ENCODE measurements at places on chromosomes 13 and 19. TPM values are rescaled to one million over a fixed set of nuclear protein-coding genes. Genes with fewer than 3 reads are reported as not detected.

DNA sequence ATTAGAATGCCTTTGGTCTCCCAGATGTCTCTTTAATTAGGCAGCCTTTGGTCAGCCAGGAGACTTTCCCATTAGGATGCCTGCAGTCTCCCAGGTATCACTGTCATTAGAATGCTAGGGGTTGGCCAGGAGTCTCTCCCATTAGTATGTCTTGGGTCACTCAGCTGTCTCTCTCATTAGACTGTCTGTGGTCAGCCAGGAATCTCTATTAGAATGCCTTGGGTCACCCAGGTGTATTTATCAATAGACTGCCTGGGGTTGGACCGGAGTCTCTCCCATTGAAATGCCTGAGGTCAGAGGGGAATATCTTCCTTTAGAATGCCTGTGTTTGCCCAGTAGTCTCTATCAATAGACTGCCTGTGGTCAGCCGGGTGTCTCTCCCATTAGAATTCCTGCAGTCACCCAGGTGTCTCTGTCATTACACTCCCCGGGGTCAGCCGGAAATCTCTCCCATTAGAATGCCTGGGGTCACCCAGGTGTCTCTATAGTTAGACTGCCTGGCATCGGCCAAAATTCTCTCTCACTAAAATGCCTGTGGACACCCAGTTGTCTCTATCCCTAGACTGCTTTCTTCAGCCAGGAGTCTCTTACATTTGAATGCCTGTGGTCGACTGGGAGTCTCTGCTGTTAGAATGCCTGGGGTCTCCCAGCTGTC is 1460.3 kb downstream of the UQCRFS1 start:
- no peak for DNase-seq

DNA sequence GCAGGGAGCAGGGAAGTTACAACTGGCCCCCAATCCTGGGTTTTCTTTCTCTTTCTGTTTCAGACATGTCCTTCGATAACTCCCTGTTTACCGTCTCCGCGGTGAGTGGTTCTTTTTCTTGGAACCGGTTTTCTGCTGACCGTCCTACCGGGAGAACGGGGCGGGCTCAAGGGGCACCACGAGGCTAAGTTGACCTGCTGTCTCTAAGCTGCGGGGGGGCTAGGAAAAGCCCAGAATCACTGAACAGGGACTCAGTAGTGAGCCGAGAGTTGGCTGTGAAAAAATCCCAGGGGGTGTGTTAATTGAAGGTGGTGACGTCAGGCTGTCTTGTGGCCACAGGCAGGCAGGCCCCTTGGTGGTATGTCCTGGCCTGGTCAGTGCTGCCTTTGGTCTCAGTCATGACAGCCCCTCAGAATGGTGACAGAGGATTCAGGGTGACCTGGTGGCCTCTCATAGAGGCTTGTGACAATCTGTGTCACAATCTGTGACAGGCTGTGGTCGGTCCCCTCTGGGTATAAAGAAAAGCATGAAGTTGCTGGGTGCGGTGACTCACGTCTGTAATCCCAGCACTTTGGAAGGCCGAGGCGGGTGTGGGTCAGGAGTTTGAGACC is 8.1 kb upstream of the CARM1 start:
- DNase-seq: no peak

DNA sequence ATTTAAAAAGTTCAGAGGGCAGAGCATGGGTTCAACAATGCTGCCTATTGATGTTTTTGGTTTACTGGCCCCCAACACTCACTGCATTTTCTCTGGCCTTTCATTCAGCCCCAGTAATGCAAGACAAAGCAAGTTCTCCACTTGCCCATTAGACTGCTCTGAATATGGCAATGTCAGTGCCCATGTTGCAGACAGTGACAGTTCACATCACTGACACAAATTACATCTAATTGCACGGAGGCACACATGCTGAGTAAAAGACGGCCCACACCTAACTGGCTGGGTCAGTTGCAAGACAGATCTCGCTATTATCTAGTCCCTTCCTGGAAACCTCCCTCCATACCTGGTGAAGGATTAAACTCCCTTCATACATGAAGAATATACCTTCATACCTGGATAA is 54.0 kb downstream of the ENOX1 start:
- no peak for DNase-seq

DNA sequence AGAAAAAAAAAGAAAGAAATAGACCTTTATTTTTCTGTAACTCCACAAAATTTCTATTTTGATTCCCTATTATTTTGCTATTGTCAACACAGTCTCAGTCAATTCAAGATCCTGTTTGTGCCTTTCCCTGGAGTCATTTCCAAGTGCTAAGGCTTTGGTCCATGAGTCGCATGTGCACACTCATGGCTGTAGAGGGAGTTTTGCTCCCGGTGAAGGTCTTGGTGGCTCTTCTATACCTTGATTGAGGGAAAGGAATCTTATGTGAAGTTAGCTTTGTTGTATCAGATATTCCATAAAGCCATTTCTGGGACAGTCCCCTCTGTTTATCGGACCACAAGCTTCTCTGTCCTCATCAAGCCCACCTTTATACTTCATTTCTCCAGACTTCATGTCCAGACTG is 58.7 kb upstream of the ALOX5AP start:
- DNase-seq: no peak

- peak; percentile 56 for DNase-seq
Observed at GRCh38 chr19:10544242-10544752, 593 bp downstream of the ATG4D start.

- DNase-seq: peak; percentile 51
Observed at GRCh38 chr19:1945899-1946298, 4.9 kb downstream of the CSNK1G2 start.

DNA sequence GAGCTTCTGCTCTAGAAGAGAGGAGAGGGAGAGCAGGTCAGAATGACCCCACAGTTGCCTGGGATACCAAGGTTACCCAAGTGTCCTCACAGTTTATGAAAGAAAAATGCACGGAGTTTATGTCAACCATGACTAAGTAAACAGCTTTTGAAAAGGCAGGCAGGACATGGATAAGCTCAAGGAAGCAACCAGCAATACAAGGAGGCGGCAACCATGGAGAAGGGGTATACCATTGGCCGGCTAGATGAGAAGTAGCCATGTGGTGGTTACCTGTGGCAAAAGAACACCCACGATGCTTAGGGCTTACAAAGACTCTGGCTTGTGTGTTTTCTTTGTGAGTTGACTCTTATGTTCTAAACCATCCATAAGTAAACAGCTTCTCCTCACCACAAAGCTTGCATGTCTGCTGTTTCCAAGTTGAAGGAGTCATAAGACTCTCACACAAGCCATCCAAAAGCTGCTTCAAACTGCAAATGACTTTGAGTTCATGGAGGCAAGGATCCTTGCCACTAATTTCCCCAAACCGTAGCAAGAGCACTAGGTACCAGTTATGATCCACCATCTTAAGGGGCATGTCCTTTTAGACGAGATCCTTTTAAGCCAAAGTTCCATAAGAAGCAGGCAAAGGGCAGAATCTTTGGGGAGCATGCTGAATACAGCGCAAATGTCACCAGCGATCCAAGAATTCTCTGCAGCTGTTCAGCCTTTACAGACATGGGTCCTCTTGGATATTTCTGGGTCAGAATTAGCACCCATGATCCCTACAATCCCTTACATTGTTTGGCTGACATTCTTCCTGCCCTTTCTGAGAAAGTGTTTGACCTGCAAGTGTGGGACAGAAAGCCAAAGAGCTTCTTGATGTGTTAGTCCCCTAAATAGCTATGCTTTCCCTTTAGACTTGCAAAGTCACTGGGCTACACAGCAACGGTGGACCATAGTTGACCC is 74.8 kb upstream of the IPO5 start:
- DNase-seq: no peak

The FGF21 gene
- not detected for total RNA-seq

The GJB2 gene
- not detected for total RNA-seq

DNA sequence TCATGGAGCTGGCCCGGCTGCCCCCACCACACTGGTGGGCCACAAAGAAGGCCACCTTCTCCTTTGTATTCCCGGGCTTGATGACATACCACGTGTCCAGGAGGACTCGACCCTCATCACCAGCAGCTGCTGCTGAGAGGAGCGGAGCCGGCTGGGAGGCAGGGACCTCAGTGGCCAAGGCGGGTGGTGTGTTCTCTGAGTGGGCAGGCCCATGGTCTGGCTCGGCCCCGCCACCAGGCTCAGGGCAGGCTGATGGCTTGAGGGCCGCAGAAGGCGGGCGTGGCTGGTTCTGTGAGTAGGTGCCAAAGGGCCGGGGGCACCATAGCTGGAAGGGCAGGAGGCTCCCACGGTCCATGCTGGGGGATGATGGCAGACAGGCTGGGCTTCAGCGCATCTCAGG is 17.6 kb downstream of the FBXO46 start:
- no peak for DNase-seq

Data from left cardiac atrium (tissue), 4 donors.